Activated CD4-positive, alpha-beta T cell treated with anti-CD3 and anti-CD28 coated beads, Interleukin-2, amount 10 ng/mL, durations not matched to agents 7 days and 5 days (primary cell): ENCODE measurements at places on chromosomes 3 and 15. TPM values are rescaled to one million over a fixed set of nuclear protein-coding genes. Genes with fewer than 3 reads are reported as not detected.

Gene PTX3
- total RNA-seq, result 0.40 TPM

Gene C2CD4A
- total RNA-seq, result not detected

Gene ABHD6
- total RNA-seq, result 5.0 TPM

Gene CD200
- total RNA-seq, result 5.2 TPM
